ENCODE measurements at places on chromosomes 3 and 15.

- DNase-seq: no peak
These were observed 217.2 kb upstream of the UMPS start for GRCh38 chr3:124512881-124513609.

GRCh38 chr15:64824929-64825430 is 467 bp downstream of the PIF1 start:
- DNase-seq: no peak

DNA sequence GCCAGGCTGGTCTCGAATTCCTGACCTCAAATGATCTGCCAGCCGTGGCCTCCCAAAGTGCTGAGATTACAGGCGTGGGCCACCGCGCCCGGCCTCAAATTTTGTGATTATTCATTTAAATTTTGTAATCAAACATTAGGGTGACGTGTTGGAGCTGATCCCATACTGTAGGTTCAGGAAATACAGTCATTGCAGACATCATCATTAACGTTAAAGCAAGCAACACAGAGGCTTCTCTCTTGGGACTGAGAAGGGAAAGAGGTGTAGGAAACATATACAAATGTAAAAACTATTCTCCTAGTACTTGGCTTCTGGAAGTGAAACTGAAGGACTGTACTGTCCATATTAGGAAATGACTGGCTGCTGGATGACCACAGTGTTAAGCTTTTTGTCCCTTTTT is 11.1 kb upstream of the ARID3B start:
- no peak for DNase-seq

GRCh38 chr3:98968824-98969223 is 67.3 kb upstream of the DCBLD2 start:
- no peak for DNase-seq

Data from GM10248 (cell line).